ENCODE measurements at places on chromosomes 16 and 17.

GRCh38 chr17:1533661-1534325, 17.4 kb upstream of the INPP5K start:
- no peak for DNase-seq

DNA sequence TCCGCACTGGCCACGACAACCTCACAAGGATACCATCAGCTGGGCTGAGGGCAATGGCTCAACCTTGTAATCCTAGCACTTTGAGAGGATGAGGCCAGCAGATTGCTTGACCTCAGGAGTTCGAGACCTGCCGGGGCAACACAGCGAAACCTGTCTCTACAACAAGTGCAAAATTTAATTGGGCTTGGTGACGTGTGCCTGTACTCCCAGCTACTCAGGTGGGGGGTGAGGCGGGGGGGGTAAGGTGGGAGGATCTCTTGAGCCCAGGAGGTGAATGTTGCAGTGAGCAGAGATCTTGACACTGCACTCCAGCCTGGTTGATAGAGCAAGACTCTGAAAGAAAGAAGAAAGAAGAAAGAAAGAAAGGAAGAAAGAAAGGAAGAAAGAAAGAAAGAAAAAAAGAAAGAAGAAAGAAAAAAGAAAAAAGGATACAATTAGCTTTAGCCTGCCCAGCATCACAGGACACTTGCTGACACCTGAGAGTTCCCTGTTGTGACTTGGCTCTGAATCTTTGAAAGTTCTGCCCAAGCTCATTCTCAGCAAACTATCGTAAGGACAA, 5.2 kb upstream of the MT1E start:
- no peak for DNase-seq

DNA sequence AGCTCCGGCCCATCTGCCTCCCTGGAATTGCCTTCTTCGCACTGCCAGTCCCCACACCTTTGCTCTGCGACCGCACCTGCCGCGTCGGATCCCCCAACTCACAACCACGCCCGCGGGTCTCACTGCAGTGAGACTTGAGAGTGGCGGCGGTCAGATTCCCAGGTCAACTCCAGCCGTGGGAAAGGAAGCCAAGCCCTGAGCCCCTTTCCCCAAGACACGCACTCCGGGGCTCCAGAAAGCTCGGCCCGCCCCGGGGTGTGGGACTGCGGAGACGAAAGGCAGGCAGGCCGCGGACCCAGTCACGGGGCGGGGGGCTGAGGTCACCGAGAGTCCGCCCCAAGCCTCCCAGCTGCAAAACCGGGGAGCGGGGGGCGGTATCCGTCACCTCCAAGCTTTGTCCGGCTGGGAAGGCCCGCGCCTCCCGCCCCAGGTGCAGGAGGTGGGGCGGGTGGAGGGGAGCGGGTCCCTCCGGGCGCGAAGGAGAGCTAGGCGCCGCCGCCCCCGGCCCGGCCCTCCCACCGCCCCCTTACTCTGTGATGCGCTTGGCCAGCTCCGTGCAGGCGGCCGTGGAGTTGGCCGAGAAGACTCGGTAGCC, 615 bp downstream of the PRPSAP1 start:
- DNase-seq = no peak

- no peak for DNase-seq
These were observed 107.3 kb downstream of the CMIP start for GRCh38 chr16:81551821-81552304.

DNA sequence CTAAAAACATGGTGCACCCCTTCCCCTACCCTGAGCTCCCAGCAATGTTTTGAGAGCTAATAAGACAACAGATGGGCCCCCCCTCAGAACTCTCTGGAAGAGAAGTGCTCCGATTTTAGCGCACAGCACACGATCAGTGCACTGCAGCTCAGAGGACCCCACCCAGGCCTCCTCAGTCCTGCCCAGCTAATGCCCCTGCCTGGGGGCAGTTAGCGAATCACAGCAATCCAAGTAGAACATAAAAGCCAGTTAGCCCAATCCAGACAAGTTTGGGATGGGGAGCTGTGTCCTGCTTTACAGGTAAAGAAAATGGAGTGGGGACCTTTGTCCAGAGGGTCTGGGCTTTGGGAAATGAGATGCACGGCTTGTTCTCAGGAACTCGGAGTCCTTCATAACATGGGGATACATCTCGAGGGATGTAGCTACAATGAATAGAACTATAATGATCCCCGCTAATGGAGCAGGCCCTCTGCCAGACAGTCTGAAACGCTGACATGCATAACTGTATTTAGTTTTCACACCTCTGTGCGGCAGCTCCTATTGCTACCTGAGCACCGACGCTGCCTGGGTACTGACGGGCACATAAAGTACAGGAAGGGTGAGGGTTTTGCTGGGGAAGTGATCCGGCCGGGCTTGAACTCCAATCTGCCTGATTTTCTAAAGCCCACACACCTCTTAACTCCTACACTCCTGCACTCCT, 29.7 kb upstream of the CDC42EP4 start:
- no peak for DNase-seq

GRCh38 chr16:28291651-28292626, at the start of gene SBK1:
Gene SBK1, plus strand, starts transcription at chr16:28292525. Its CDS starts 24,867 bp downstream, at chr16:28317392.
- peak; percentile 39 for DNase-seq

- no peak for DNase-seq
These were observed 140.5 kb downstream of the CACNG3 start for GRCh38 chr16:24396350-24397271.

GRCh38 chr17:74877592-74878548, 5.1 kb upstream of the FDXR start:
- no peak for DNase-seq

DNA sequence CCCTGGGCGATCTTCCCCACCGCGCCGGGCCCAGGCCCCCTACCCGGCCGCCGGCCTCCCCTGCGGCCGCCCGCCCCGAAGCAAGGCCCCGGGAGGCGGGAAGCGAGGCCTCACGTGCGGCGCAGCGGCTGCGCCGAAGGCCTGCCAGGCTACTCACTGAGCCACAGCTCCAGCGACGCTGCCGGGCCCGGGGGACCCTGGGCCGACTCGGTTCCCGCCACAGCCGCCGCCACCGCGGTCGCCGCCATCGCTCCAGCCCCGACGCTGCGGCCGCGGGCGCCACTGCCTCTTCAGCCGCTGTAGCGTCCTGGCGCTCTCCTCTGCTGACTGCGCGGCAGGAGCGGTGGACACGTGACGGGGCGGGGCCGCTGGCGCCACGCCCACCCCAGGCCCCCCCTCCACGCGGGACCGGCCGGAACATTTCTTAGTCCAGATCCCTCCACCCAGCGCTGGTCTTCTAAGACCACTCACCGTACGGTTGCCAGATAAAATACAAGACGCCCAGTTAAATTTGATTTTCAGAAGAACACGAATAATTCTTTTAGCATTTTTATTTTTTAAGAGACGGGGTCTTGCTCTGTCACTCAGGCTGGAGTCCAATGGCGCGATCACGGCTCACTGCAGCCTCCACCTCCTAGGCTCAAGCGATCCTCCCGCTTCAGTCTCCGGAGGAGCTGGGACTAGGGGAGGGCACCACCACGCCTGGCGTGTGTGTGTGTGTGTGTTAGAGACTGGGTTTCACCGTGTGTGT, at the start of gene GGA2:
Gene GGA2, minus strand, starts transcription at position 331 of the 751 bp plus-strand sequence. Its CDS starts 83 bp downstream, at position 248.
- peak; percentile 76 for DNase-seq

DNA sequence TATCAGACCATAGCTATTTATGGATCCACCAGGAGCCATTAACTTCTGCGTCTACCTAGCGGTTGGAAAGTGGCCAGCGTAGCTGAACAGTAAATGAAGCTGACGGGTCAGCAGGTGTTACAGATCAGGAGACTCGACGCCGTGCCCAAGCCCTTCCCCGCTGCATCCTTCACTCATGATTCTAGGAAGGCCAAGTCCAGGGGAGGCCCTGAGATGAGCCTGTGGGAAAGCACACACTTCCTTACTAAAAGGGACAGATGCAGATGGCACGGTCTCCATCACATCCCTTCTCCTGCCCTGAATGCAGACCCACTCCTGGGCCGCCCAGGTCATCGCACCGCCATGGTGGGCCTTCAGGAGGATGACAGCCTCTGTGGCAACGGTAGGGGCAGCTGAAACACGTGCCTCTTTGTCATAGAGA, 67.7 kb upstream of the DNAH17 start:
- no peak for DNase-seq

DNA sequence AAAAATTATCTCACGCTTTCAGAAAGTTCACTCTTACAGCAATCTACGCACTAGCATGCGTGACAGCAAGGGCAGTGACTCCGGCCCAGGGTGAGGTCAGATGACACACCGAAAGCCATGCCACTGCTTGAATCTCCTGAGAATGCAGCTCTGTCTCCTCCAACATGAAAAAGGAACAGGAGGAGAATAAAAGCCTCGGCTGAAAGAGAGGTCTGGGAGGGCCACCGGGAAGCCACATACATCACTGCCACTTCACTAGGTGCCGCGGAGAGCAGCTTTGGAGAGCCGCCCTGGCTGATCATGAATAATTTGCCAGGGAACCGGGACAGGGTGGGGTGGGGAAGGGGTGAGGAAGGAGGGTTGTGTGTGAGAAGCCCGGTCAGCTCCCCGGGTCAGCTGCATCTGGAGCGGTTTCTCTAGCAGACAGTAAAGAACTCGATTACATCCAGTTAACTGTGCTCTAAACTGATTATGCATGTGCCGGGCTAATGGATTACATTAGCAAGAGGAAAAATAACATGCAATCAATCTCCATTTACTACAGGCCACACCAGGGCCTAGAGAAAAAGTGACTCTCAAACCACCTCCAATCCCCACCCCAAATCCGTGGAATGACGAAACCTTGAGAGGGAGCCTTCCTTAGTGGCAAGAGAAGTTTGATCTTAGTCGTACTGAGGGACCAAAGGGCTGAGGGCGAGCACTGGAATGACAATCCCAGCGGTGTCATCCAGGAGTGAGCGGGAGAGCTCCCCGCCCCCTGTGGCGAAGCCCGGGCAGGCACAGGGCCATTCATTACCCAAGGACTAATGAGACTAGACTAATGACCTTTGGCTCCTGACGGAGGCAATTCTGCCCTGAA, 100.3 kb downstream of the ZFHX3 start:
- DNase-seq = no peak

GRCh38 chr16:53509906-53510703, 7.1 kb upstream of the AKTIP start:
- peak; percentile 9 for DNase-seq

DNA sequence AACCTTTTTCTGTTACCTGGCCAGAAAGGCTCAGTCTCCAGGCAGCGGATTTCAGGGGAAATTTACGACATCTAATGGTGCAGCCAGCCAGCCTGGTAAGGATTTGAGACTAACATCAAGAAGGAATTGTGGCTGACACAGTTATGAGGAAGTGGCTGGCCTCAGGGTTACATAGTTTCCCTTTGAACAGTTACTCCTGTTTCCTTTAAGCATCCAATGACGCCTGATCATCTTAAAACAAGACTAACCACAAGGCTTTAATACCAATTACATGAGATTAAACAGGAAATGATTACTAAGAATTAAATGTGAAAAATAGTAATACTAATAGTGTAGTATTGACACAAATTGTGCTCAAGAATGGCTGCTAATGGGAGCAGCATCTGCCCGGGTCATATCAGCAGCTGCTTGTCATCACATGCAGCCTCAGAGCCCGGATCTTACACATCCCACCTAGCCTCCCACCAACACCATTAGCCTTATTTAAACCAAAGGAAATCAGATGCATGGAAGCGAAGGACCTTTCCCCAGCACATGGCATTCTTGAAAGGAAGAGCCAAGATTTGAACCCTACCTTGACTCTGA, 431.8 kb downstream of the PMP22 start:
- no peak for DNase-seq

DNA sequence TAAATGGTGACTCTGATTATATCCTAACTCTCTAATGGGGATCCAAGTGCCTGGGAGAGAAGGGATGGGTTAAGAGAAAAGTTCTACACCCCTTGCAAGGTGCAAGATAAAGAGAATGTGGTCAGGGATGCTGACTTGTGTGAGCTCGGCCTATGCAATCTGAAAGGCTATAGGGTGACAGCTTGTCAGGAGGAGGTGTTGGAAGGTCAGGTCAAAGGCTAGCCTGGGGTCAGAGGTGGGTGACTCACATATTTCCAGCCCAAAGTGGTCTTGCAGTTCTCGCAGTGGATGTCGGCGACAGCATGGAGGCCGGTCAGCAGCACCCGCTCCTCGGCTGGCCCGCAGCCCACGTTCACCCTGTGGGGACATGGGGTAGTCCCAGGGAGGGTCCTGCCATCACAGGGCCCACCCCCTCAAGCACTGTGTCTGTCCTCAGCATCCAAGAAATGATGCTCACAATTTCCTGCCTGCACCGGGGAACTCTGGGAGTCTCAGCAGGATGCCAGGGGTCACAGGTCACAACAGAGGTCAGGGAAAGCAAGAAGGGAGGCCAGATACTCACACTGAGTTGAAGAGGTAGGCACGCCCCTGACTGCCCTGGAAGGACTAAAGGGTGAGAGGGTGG, 1.4 kb downstream of the YPEL3 start:
- no peak for DNase-seq

- DNase-seq = no peak
These were observed 193.6 kb downstream of the PARN start for GRCh38 chr16:14436401-14436955.

GRCh38 chr16:25501530-25502255, 190.1 kb upstream of the HS3ST4 start:
- DNase-seq = no peak

GRCh38 chr16:55478827-55479429, at the start of gene MMP2:
Gene MMP2, plus strand, starts transcription at chr16:55479198. Its CDS starts 282 bp downstream, at chr16:55479480.
- no peak for DNase-seq

GRCh38 chr16:1572673-1573072, 39.2 kb downstream of the IFT140 start:
- no peak for DNase-seq

DNA sequence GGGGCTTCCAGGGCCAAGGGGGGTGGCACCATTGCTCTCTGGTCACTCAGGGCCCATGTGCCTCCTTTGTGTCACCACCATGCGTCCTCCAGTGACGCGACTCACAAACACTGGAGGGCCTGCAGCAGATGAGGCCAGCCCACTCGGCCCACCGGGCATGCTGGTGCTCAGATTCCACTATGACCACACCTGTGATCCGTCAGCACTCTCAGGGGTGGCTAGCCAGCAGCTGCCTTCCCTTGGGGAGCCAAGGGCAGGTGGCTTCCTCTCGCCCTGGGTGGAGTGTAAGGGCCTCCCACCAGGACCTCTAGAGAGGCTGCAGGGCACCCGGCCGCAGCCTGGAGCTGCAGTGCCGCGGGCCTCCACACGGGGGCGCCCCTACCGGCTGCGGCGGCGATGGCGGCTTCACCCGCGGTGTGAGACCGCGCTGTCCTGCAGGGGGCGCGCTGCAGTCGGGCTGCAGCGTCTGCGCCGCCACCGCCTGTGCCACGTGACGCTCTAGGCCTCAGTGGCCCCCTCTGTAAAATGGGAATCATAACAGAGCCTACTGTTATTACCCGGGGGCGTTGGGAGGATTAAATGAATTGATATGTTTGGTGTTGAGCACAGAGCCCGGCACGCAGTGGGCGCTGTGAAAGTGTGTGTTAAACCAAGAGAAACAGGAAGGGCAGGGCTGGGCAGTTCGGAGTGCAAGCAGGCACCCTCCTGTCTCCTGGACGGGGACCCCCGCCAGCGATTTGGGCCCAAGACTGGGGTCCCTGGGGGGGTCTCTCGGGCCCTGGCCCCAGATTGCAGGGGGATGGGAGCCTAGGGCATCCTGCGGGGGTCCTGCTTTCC, 192.4 kb upstream of the GSE1 start:
- peak; percentile 60 for DNase-seq

All from stimulated activated CD8-positive, alpha-beta memory T cell treated with anti-CD3 and anti-CD28 coated beads, Interleukin-7, amount 100 ng/mL, for 4 hours (primary cell).